ENCODE measurements at places on chromosomes 5 and 9.

DNA sequence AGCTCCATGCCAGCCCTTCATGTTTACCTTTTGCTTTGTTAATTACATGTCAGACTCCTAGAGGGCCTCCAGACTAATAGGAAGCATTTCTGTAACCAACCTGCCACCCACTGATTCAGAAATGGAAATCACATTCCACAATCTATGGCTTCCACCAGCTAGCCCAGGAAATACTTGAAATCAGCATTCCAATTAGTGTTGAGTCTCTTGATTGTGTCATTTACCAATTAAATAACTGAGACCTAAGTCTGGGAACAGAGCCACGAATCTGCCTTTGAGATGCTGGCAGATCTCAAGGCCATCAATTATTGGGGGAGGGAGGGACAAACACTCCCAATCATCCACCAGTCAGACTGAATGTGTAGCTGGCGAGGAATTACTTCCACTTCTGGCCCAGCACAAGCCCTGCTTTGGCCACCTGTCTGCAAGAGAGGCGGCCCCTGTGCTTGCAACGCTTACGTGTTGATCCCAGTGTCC lies 27.4 kb upstream of the SAP30L start:
- DNase-seq, result no peak

DNA sequence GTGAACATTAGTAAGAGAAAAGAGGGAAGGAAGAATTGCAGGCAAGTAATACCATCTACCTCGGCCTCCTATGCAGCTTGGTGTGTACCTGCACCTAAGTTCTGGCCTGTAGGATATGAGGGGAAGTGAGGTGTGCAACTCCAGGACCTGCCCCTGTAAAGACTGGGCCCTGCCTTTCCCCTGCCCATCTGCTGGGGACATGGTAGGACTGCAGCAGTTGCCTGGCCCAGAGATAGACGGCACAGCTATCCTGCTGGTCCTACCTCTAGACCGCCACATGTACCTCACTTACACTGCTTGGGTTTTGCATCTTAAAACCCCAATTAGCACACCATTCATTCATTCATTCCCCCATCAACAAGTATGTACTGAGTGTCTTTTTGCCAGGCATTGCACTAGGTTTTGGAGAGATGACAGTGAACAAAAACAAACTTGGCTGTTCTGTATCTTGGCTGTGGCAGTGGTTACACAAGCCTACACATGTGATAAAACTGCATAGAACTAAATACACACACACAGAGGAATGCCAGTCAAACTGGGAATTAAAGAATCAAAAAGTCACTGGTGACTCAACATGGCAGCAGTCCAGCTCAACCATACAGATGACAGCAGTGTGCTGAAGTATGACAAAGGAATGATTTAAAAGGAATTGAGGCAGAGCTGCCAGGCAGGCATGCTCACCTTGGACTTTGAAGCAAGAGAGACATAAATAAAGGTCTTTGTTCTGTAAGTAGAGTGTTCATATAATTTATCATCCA lies 23.3 kb upstream of the MGAT1 start:
- DNase-seq, result no peak

DNA sequence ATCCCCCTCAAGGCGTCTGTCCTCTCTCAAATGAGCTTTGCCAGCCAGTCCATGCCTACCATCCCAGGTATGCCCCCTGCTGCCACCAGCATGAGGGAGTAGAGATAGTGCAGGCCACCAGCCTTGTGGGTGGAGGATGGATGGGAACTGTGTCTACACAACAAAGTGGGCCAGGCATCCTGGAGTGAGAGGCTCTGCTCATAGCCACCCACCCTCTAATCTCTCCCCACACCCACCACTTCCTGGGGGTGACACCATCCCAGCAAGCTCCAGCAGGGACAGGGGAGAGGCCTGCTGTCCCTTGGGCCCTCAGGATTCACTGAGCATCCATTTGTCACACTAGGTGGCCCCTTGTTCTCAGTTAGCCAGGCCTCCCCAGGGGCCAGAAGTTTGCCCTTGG lies 25.5 kb upstream of the FOXI1 start:
- DNase-seq, result no peak

DNA sequence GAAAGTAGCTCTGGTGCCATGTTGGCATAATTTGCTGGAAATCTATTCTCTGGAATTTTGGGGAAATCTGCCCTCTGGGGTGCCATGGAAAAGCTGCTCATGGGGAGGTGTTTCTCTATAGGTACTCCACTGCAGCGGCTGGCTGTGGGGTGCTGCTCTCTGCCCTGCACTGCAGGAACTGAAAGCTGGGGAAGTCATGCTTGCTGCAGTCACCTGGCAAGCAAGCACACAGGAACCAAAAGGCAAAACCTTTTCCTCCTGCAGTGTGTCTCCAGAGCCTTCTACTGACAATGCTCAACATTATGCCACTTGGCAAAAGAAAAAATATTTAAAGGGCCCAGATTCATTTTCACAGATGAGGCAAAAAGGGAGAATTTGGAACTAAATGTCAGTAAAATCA lies 25.8 kb upstream of the CARNMT1 start:
- DNase-seq, result no peak

DNA sequence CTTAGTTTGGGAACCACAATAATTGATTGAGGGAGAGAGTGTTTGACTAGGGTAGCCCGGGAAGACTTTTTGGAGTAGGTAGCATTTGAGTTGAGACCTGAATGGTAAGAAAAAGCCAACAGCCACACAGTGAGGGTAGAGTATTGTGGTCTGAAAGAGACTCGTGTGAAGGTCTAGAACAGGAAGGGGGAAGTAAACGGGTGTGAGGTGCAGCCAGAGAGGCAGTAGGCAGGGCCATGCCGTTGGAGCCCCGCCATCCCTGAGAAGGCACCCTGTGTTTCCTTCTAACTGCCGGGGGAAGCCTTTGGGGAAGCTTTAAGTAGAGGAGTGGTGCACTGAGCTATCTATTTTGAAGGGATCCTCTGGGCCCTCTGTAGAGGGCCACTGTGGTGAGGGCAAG lies 3.5 kb upstream of the F2RL2 start:
- DNase-seq, result no peak

GRCh38 chr5:119131530-119132304 lies 60.8 kb downstream of the DMXL1 start:
- DNase-seq, result no peak

- DNase-seq, result no peak
These were observed 371.6 kb downstream of the PIK3R1 start for GRCh38 chr5:68587171-68587570.

DNA sequence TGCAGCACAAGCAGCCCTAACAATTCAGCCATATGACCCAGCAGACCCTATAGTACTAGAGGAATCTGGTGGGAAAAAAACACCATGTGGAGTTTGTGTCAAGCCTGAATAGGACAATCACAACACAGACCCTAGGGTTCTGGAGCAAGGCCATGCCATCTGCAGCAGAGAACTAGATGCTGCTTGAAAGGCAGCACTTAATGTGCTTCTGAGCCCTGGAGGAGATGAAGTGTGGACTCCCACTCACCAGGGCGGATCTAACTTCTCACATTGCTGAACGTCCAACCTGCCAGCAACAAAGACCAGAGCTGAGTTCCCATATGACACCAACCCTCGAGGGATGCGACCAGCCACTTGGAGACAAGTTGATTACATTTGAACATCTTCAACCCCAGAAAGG lies 43.2 kb downstream of the GABBR2 start:
- DNase-seq, result no peak

DNA sequence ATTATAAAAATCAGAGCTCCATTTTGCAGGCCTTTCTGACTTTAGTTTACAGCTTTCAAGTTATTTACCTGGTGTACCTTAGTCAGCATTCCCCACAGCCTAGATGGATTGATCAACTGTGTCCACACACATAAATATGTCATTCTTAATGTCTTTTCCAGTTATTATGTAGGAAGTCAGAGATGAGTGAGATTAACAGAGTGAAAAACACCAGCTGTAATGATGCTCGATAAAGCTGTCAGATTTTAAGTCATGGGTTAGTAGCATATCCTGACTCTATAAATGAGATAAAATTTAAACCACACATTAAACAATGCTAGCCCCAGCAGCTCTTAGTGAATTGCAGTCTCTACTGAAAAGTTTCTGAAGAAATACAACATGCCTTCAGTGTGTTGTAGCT lies 48.9 kb downstream of the NUDT12 start:
- DNase-seq, result no peak

DNA sequence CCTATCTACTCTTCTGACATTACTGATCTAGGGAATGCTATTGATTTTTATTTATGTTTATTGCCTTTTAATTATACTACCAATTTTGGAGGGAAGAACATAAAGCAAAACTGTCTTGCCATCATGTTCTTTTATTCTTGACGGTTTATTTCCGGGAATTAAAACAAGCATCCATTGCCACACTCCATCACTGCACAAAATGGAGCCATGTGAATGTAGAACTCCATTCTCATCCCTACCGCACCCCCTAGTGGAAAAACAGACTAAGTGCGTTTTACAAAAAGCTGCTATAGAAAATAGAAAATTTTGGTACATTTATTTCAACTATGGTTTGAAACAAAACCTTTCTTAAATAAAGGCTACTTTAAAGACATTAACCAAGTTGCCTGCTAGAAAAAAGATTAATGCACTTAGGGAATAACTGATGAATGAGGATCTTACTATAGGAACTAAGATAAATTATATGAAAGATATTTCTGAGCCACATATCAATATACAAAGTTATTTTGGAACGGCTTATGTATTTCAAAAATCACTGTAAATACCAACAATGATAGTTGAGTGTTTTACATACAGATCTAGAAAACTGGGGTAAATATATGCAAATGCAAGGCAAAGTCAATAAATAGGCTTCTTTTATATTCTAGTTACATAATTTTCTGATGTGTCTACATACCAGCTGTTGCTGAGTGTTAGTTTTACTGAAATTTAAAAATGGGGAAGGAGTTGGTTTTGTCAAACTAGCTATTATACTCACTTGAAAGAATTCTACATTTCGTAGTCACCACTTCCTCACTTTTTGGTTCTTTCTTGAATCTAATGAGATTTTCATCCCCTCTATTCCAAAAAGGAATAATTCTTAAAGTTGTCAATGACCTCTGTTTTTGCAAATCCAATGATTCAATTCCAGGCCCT lies 26.5 kb downstream of the OXCT1 start:
- no peak for DNase-seq

- no peak for DNase-seq
These were observed 103.4 kb upstream of the RASEF start for GRCh38 chr9:83166372-83166771.

DNA sequence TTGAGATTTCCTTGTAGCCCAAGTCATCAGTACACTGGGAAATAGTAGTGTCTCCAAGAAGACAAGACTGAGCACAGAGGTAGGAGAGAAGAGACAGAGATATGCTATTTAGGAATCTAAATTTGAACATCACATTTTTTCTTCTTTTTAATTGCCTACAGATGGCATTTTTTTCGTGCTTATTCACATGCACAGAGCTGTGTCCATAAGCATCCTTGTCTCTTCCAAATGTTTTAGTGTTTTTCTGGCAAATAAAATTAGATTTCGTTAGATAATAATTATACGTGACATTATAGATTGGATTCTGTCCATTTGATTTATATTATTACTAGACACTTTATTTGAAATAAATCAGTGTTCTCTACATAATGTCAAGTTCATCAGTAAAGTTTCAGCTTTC lies 80.9 kb downstream of the PRR16 start:
- DNase-seq, result no peak

DNA sequence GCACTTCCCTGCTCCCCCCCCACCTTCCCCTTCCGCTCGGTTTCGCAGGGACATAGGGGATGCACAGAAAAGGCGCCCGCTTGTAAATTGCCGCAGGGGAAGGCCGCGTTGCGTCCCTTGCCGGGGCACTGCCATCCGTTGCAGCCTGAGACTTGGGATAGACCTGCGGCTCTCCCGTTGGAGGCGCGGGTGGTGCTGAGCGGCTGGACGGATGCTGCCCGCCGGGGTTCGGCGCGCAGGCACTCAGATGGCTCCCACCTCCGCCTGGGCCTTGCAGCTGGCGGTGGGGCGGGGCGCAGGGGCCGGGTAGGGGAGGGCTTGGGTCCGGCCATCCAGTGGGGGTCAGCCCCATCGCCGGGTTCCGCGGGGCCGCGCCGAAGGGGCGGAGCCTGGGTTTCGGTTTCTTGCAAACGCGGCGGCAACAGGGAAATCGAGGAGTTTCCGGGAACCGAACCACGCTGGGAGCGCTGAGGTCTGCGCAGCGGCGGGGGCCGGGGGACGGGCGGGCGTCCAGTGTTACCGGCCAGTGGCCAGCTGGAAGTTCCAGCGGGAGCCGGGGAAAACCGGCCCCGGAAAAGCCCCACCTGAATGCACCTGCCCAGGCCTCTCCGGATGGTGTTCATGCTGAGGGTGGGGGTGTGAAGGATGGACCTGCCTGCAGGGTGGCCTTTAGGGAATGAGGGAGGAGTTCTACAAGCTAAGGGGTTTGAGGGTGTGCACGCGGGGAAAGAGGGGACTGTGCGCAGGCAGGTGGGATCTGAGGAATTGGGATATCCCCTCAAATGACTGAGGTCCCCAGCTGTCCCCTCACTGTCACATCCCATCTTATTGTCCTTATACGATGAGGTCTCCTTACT lies 6.3 kb upstream of the IRF1 start:
- DNase-seq, result no peak

DNA sequence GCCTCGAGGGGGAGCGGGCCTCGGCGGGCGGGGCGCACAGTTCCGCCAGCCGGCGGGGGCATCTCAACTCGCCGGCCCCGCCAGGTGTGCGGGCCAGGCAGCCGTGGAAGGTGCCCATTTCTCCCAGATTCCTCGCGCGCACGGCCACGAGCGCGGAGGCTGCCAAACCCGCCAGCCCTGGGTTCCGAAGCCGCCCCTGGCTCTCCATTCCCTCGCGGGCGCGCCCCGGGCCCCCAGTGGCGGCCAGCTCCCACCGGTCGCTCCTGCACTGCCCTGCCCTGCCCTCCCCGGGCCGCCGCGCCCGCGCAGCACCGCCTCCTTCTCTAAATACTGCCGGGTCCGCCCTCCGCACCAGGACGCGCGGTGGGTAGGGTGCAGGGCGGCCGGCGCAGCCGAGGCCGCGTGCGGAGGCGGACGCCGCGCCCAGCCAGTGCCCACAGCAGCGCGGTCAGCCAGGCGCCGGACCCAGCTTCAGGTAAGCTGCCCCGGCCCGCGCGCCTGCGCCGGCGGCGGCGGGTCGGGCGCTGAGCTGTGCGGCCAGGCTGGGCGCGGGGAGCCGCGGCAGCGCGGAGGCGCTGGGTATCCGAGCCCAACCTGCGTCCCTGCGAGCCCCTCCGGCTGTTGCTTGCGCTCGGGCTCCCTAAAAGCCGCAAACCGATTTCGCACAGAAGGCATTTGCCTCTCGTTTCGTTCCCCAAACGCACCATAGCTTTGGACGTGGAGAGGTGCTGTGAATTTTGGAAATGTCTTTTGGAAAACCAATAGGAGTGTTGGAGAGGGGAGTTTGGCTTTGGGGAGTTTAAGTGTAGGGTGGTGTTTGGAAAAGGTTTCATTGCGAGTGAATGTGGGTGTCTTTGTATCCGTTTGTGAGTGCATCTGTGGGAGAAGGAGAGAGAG lies at the start of gene TMEM171:
Gene TMEM171 (plus strand): TSS at position 354 of the 897 bp plus-strand sequence. CDS start 2,799 bp downstream, outside the sequence.
- no peak for DNase-seq

Measured in stimulated activated CD8-positive, alpha-beta memory T cell treated with anti-CD3 and anti-CD28 coated beads, Interleukin-4, amount 100 ng/mL, for 1 hour (primary cell).